ENCODE measurements at places on chromosomes 2 and 18.

GRCh38 chr2:166088634-166089033, 39.2 kb downstream of the SCN1A start:
- no peak for DNase-seq

DNA sequence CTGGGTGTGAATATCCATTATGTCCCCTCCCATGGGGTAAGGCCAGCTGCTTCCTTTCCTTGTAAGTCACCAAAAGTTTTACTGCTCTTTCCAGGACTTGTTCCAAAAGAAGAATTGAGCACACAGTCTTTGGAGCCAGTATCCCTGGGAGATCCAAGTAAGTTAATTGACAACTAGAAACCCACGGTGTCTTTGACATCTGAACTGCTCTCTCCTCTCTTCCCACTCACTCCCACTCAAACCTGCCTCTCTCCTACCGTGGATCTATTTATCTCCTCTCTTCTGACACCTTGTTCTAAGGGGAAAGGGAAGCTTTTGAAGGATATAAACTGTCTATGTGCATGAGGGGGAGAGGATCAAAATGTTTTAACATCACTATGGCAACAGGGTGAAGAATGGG, 86.7 kb downstream of the VIT start:
- DNase-seq: no peak

DNA sequence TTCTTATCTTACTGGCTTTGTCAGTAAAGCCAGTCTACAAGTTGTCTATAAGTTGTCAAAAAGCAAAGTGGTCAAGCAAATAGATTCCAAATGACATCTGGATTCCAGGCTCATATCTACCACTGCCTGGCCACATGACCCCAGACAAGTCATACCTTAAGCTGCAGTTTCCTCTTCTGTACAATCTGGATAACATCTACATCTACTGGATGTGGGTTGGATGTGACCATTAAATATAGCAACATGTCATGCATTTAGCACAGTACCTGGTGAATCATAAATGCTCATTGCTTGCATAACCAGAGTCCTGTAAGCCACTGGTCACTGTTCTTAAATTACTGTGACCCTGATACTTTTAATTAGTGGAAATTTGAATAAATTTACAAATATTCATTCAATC, 16.8 kb downstream of the COBLL1 start:
- DNase-seq: no peak

DNA sequence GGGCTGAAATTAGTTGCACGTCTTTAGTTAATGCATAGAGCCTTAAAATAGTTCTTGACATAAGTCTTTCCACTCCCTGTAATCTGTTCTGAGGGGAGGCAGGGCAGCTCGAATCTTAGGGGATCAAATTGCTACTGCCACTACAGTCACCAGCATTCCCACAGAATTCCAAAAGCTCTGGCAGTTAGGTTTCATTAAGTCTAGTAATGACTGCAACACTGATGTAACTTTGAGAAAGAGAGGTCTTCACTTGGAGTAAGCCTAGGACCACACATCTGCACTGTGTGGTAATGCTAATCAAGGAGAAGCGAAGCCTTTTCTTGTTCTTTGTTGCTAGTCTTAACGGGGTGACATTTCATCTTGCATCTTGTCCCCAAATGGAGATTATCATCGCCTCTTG, 19.3 kb upstream of the NCK2 start:
- DNase-seq: no peak

Data from BJ (cell line).